A549 treated with Mapracorat at 1 μM for 4 hours (cell line): ENCODE measurements at places on chromosomes 1 and 21. TPM values are rescaled to one million over a fixed set of nuclear protein-coding genes. Genes with fewer than 3 reads are reported as not detected.

The FCRL3 gene
- total RNA-seq: not detected in 5 replicates

The TTC22 gene
- not detected in 5 replicates for total RNA-seq

The BCL2L15 gene
- total RNA-seq: 0.13 to 0.60 TPM (median 0.38 TPM) in 5 replicates

The TRPM2 gene
- total RNA-seq: 5.5 to 10.6 TPM (median 8.1 TPM) in 5 replicates

The MX2 gene
- total RNA-seq: 0.08 TPM in 1 of 5 replicates, not detected in the others

The EFCAB14 gene
- total RNA-seq: 21.0 to 27.8 TPM (median 27.3 TPM) in 5 replicates

The TAS1R1 gene
- total RNA-seq: not detected in 5 replicates

The KRTAP19-1 gene
- total RNA-seq: not detected in 5 replicates

The TNFRSF1B gene
- total RNA-seq: 0.35 to 0.78 TPM (median 0.48 TPM) in 5 replicates

The MAP7D1 gene
- 179 to 203 TPM (median 196 TPM) in 5 replicates for total RNA-seq

The EXTL1 gene
- not detected in 5 replicates for total RNA-seq

The RASSF5 gene
- total RNA-seq: 0.88 to 1.2 TPM (median 1.1 TPM) in 5 replicates

The CFHR2 gene
- not detected in 5 replicates for total RNA-seq

The MAP10 gene
- total RNA-seq: 0.51 to 1.3 TPM (median 0.83 TPM) in 5 replicates

The TGFB2 gene
- 10.2 to 14.8 TPM (median 12.8 TPM) in 5 replicates for total RNA-seq

The RXFP4 gene
- not detected in 5 replicates for total RNA-seq

The ZBTB8A gene
- total RNA-seq: 3.4 to 4.9 TPM (median 4.0 TPM) in 5 replicates

The AK5 gene
- 4.5 to 8.7 TPM (median 7.9 TPM) in 5 replicates for total RNA-seq

The GPR161 gene
- 10.4 to 17.4 TPM (median 15.9 TPM) in 5 replicates for total RNA-seq

The OLFM3 gene
- not detected in 5 replicates for total RNA-seq

The TNFRSF25 gene
- total RNA-seq: 2.3 to 4.9 TPM (median 3.4 TPM) in 5 replicates

The JAK1 gene
- total RNA-seq: 153 to 191 TPM (median 177 TPM) in 5 replicates

The SPATA45 gene
- total RNA-seq: not detected in 5 replicates

The AUNIP gene
- total RNA-seq: 7.8 to 10.4 TPM (median 8.3 TPM) in 5 replicates

The NTMT2 gene
- not detected in 5 replicates for total RNA-seq

The RUNX1 gene
- 5.7 to 10.5 TPM (median 9.0 TPM) in 5 replicates for total RNA-seq

The SYT14 gene
- 0.05 to 0.10 TPM (median 0.08 TPM) in 4 of 5 replicates, not detected in the other for total RNA-seq

The TAL1 gene
- total RNA-seq: not detected in 5 replicates

The KCNH1 gene
- total RNA-seq: 2.0 to 2.2 TPM (median 2.1 TPM) in 5 replicates

The UBL4B gene
- not detected in 5 replicates for total RNA-seq

The EPHX1 gene
- 193 to 239 TPM (median 216 TPM) in 5 replicates for total RNA-seq

The SPRR4 gene
- not detected in 5 replicates for total RNA-seq

The ALX3 gene
- not detected in 5 replicates for total RNA-seq

The SYCP1 gene
- total RNA-seq: not detected in 5 replicates
